Pons (tissue), 1 donor: ENCODE measurements at places on chromosomes 16 and 17.

GRCh38 chr17:80938556-80938955 lies 53.1 kb upstream of the CHMP6 start:
- DNase-seq = peak; percentile 72

DNA sequence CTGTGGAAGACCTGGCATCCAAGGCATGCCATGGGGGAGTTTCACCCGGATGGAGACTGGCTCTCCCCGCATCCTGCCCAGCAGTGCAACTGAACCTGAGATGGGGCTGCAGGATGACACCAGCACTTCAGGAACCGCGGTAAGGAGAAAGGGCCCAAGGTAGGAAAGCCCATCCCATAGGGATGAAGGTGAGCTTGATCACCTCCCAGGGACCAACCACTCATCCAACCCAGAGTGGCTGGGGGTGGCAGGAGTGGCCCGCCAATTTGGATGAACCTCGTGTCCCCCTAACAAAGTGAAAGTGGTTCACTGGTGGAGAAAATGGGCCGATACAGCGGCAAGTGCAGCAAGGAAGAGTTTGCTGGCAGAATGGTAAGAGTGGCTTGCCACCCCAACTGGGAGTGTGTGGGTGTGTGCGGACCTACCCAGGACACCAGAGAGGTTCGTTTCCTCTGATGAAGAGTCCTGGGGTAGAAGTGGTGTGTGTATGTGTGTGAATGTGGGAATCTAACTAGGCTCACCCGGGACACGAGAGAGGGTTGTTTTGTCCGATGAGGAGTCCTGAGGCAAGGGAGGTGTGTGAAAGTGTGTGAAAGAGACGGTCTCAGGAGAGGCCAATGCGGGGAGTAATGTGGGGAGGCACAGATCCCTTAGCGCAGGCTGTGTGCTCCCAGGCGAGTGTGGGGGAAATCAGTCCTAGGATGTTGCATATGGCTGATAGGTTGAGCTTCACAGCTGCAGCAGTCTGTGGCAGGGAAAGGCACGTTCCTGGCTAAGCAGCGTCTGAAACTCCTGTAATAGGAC lies 22.6 kb downstream of the ACSM1 start:
- no peak for DNase-seq

DNA sequence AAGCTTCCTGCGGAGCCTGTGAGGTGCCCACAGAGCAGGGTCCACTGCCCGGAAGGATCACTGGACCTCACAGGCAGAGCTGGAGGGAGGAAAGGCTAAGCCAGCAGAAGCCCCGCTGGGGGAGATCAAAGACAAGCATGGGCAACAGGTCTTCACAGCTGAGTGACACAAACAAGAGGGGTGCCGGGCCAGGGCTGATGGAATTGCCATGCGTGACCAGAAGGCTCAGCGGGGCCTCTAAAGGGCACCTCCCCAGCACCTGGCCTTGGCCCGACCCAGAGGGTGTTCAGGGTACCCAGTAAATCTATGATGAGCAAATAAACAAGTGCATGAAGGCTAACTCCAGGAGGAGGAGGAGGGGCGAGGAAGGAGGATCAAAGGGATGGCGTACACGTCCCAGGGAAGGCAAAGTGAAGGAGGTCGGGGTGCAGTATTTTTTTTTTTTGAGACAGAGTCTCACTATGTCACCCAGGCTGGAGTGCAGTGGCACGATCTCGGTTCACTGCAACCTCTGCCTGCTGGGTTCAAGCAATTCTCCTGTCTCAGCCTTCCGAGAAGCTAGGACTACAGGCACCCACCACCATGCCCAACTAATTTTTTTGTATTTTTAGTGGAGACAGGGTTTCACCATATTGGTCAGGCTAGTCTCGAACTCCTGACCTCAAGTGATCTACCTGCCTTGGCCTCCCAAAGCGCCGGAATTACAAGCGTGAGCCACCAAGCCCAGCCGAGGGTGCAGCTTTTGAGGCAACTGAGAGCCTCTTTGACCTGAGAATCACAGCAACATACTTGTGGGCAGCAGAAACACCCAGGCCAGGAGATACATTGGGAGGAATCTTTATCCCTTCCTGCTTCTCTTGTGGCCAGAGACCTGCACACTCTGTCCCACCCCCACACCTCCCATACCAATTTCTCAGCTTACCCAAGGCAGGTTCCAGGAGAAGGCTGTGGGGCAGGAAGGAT lies 16.1 kb upstream of the EXOC7 start:
- DNase-seq = no peak

DNA sequence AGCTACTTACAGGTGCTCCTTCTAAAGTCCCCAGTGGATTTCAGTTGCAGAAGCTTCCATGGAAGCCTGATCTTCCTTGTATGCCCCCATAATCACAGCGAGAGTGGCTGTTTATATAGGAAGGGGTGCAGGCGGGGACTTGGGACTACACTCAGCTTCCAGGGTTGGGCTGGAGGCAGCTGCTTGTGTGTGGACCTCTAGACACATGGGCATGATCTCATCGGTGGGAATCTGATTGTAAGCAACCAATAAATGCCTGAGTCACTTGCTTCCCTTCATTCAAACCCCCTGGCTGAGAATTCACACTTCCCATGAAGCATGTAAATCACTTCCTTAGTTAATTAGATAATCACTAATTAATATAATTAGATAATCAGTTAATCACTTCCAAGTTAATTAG lies 1.0 kb upstream of the KRT20 start:
- no peak for DNase-seq

DNA sequence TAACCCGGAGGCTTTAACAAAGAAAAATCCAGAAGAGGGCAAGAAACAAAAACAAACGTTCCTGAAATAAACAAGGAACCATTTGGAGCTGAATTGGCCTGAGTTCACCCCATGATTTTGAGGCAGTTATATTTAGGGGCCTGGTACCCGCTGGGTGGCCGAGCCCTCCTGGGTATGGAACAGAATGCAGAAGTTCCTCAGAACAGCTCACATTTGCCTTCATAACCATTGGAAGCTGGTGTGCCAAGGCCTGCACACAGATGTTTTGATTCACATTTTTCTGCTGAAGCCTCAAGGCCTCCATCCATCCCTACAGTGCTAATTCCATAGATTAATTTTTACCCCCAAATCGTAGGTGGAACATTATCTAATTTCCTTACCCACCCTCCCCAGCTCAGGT lies 3.3 kb upstream of the ZFHX3 start:
- DNase-seq = no peak

DNA sequence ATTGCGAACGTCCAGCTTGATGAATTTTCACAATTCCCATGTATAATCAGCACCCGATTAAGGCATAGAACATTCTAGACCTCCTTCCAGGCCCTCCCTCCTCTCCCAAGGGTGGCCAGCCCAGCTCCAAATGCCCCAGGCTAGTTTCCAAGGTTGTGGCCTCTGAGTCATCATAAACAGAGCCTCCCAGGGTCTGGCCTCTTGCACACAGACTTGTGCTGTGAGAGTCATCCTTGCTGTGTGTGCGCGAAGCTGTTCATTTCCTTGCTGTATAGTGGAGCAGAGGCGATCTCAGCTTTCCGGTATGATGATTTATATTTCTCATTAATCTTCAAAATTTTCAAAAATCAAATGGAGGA lies 20.5 kb upstream of the JPH3 start:
- no peak for DNase-seq

- DNase-seq = no peak
Observed at GRCh38 chr17:27978689-27979175, 63.7 kb upstream of the NLK start.
